ENCODE measurements at places on chromosomes 11 and 22. TPM values are rescaled to one million over a fixed set of nuclear protein-coding genes. Genes with fewer than 3 reads are reported as not detected.

C11orf97 gene
- not detected for total RNA-seq

PIWIL4 gene
- total RNA-seq: 1.6 TPM

TRIM6 gene
- total RNA-seq: 5.3 TPM

MUC6 gene
- total RNA-seq: not detected

SLC36A4 gene
- total RNA-seq: 11.5 TPM

MS4A6E gene
- not detected for total RNA-seq

DNA sequence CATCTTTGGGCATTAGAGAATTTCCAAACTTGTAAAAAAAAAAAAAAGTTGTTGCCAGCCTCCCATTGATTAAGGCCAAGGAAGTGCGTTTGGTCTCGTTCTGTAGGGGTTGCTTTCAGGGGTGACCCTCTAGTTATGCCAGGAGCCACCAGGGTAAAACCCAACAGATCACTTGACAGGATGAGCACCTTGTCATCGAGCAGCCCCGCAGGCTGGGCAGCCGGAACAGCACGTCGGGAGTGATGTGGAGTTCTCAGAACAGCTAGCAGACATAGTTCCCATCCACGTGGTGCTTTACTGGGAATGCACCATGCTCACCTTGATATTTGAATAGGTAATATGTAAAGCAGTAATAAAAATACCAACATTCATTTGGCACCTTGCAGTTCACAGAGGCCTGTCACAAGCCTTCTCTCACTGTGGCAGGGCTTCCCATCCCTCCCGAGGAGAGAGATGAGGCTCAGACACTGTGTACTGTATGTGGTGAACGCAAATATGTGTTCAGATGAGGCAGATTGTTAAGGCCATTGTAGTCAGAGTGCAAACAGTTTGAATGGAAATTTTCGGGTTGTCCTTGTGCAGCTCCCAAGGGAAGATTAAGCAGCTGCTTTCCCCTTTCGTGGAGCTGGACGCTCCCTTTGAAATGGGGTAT lies 70.9 kb upstream of the SORL1-AS1 start:
- no peaks in the 10 kb centered on the region for H3K36me3 ChIP-seq
- no peak overlapping the region for H3K27ac ChIP-seq
- DNase-seq: no peak

- H3K27me3 ChIP-seq: no peaks in the 10 kb centered on the region
- H3K27ac ChIP-seq: no peak overlapping the region
- H3K4me1 ChIP-seq: no peaks in the 10 kb centered on the region
- DNase-seq: no peak
- H3K36me3 ChIP-seq: no peaks in the 10 kb centered on the region
- no peak overlapping the region for H3K4me3 ChIP-seq
Observed at GRCh38 chr11:528815-529727, 6.3 kb downstream of the HRAS start.

DNA sequence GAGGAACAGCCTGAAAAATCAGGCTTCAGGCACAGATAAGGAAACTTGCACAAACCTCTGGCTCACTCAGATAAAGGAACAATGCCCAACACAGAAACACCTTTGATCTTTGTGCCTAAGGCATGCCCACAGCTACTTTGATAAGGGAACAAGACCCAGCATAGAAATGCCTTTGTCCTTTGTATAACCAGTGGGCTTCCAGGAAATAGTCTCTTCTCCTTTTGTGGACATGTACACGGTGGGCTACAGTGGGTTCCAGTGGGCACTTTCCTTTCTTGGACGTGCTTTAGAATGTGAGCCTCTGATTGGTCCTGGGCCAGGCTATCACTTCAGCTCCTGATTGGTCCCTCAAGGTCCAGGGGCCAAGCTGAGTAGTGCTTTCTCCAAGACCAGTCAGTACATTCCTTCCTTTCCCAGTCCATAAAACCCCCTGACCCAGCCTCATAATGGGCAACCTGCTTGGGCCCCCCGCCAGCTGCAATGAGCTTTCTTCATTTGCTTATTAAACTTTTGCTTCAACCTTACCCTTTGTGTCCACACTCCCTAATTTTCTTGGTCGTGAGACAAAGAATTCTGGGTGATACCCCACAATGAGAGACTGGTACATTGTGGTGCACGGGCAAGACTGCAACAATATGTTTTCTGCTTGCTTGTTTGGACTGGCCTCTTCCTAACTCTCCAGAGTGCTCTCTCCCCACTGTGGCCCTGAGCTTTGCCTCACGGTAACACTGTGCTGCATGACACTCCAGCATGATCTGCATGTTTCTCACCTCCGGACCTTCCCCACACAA lies 1.7 kb upstream of the CABIN1 start:
- H3K27ac ChIP-seq: no peak overlapping the region
- no peak for DNase-seq
- no peak overlapping the region for H3K4me3 ChIP-seq
- no peaks in the 10 kb centered on the region for H3K27me3 ChIP-seq
- peaks cover 25% of the 10 kb centered on the region for H3K4me1 ChIP-seq

- no peak overlapping the region for H3K4me3 ChIP-seq
- peak overlapping the region; percentile 28 for H3K27ac ChIP-seq
Observed at GRCh38 chr22:42883121-42883520, 26.0 kb upstream of the ARFGAP3 start.

DNA sequence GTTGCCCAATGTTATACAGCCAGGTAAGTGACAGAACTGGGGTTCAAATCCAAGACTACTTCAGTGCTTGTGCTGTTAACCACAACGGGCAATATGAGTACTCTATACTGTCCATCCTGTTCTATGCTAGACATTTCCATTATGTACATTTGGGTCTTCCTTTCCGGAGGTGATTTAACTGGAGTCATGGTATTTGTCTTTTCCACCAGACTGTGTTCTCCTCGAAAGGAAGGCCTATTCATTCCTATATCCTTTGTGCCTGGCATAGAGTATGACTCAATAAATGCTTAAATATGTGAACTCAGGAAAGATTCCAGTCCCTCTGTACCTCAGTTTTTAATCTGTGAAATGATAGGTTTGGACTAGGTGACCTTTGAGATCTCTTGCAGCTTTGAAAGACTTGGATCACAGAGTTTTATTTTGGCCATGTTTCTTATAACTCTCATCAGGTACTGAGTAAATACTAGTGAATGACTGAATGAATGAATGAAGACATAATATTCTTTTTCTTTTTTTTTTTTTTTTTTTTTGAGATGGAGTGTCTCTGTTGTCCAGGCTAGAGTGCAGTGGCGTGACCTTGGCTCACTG lies 6.6 kb downstream of the RNF121 start:
- peaks cover 46% of the 10 kb centered on the region for H3K4me1 ChIP-seq
- no peak for DNase-seq
- H3K36me3 ChIP-seq: no peaks in the 10 kb centered on the region
- H3K27ac ChIP-seq: no peak overlapping the region
- no peak overlapping the region for H3K4me3 ChIP-seq

- no peak overlapping the region for H3K4me3 ChIP-seq
- H3K27ac ChIP-seq: no peak overlapping the region
- no peaks in the 10 kb centered on the region for H3K4me1 ChIP-seq
- DNase-seq: no peak
Observed at GRCh38 chr22:41762980-41763779, 37.3 kb upstream of the CCDC134 start.

GRCh38 chr11:6237761-6238302 lies 1.1 kb upstream of the CNGA4 start:
- no peak for DNase-seq
- H3K4me3 ChIP-seq: no peak overlapping the region
- H3K27me3 ChIP-seq: no peaks in the 10 kb centered on the region
- H3K36me3 ChIP-seq: no peaks in the 10 kb centered on the region
- H3K27ac ChIP-seq: no peak overlapping the region

DNA sequence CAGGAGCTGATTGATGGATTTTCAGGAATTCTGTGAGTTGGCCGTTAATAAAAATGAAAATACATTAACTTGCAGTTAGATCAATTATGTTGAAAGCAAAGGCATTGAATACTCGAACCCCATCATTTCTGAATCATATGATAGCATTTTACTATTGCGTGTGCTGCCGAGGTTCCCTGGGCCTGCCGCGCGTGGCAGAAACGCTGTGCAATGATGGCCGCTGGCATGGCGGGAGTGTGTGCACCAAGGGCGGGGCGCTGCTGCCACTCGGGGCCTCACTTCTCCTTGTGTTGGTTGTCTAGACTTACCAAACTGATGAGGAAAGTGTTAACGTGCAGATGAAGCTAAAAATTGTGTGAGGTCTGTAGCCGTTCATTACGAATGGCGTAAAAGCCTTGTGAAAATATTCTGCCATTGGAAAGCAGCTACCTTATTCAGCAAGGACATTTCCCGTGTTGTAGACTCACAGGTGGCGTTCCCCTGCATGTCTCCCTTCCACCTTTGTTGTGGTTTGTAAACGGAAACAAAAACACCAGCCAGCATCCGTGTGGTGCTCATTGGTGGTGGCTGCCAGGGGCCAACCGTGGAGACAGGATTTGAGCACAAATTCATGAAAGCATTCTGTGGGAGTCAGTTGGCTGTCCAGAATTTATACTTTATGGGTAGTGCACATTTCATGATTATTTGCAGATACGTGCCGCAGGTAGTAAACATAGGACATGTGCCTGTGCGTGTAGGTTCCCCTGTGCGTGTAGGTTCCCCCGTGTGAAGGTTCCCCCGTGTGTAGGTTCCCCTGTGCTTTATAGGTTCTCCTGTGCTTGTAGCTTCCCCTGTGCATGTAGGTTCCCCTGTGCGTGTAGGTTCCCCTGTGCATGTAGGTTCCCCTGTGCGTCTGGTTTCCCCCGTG lies 5.9 kb upstream of the GRAMD4 start:
- H3K36me3 ChIP-seq: no peaks in the 10 kb centered on the region
- H3K4me3 ChIP-seq: no peak overlapping the region
- no peak for DNase-seq
- peaks cover 48% of the 10 kb centered on the region for H3K4me1 ChIP-seq

- no peak for DNase-seq
- H3K36me3 ChIP-seq: no peaks in the 10 kb centered on the region
Observed at GRCh38 chr11:61356706-61357105, 5.0 kb downstream of the CYB561A3 start.

DNA sequence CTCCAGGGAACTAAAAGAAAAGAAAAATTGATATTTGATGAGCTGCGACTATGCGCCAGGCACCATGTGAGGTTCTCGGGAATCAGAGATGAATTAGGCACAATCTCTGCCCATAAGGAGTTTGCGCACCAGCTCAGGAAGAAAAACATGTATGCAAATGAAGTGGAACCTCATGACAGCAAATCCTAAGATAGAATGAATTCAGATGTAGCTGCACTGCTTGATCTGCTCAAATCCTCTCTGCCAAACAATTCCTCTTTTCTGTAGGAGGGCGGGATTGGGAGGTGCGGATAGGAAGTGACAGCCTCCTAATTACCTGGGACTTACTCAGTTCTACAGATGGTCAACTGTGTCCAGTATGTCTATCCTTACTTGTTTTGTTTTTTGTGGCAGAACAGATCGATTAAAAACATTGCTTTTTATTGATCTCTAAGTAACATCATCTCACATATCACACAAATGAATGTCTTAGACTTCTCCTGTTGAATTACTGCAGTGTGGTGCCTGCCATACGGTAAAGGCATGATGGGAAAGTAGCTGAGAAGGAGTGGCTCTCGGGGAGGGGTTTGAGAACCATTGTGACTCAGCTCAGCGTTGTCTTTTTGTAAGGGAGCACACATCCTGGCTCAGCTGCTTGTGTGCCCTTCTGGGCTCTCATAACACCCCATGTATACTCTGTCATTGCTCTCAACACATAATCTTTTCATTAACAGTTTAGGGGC lies 13.9 kb downstream of the CRTAM start:
- no peaks in the 10 kb centered on the region for H3K36me3 ChIP-seq
- no peaks in the 10 kb centered on the region for H3K4me1 ChIP-seq

DNA sequence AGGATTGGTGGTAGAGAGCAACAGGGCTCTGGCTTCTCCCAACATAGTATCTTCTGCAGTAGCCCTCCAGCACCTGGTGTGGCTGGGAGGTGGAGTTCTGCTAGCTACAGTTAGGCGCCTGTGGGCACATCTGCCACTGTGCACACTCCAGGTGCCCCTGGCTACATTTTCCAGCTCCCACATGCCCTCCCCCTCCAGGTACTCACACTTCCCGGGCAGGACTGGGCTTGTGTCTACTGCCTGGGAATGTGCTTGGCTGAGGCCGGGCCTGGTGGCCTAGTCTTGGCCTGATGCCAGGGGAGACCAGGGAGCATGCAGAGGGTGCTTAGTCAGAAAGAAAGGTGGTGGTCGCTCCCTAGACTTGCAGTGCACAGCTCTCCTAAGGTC lies 15.8 kb downstream of the PHLDB1 start:
- peaks cover 36% of the 10 kb centered on the region for H3K4me1 ChIP-seq
- H3K27ac ChIP-seq: peak overlapping the region; percentile 70
- H3K27me3 ChIP-seq: no peaks in the 10 kb centered on the region
- no peak overlapping the region for H3K4me3 ChIP-seq
- H3K36me3 ChIP-seq: peaks cover 34% of the 10 kb centered on the region

GRCh38 chr11:63210111-63210510 lies 33.3 kb downstream of the SLC22A25 start:
- no peak for DNase-seq
- no peaks in the 10 kb centered on the region for H3K36me3 ChIP-seq
- H3K27ac ChIP-seq: no peak overlapping the region
- H3K4me1 ChIP-seq: no peaks in the 10 kb centered on the region
- H3K4me3 ChIP-seq: no peak overlapping the region

DNA sequence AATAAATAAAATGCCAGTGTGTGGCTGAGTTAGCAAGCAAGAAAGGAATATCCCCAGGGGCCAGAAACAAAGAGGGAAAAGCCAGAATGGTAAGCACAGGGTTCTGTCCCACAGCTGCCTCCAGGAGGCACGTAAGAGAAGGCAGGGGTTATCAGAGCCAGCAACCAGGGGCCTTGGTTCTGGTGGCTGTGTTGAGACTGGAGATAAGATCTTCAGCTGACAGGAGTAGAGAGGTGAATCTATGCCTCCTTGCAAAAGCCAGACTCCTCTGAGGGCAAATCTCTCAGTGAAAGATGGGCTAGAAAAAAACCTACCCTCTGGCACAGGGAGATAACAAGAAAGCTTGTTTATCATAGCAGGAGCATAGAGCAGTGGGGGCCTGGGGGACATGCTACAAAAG lies 29.8 kb upstream of the NFAM1 start:
- H3K4me3 ChIP-seq: no peak overlapping the region
- no peaks in the 10 kb centered on the region for H3K4me1 ChIP-seq
- no peak overlapping the region for H3K27ac ChIP-seq
- no peaks in the 10 kb centered on the region for H3K36me3 ChIP-seq
- H3K27me3 ChIP-seq: peaks cover 6% of the 10 kb centered on the region
- no peak for DNase-seq

DNA sequence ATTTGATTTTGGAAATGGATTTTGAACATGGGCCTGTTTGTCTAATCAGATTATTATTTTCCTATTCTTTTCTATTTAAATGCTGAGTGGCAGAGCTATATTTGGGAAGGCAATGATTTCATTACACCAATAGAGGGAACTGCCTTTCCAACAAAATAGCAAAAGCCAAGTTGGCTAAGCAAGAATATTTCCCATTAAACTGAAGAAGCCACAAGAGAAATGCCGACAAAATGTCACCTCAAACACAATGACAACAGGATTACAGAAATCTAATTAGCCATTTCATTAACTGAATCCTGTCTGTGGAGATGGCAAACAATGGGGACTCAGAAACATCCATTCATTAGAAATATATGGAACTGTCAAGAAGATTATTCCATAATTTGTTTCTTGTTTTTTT lies 1593.1 kb upstream of the RAG2 start:
- no peak overlapping the region for H3K4me3 ChIP-seq
- DNase-seq: no peak
- H3K36me3 ChIP-seq: no peaks in the 10 kb centered on the region
- no peak overlapping the region for H3K27ac ChIP-seq
- H3K4me1 ChIP-seq: no peaks in the 10 kb centered on the region
